ENCODE measurements at places on chromosomes 7 and 10.

- no peak for DNase-seq
Measured at GRCh38 chr7:128454808-128455542, 703 bp upstream of the HILPDA start.

DNA sequence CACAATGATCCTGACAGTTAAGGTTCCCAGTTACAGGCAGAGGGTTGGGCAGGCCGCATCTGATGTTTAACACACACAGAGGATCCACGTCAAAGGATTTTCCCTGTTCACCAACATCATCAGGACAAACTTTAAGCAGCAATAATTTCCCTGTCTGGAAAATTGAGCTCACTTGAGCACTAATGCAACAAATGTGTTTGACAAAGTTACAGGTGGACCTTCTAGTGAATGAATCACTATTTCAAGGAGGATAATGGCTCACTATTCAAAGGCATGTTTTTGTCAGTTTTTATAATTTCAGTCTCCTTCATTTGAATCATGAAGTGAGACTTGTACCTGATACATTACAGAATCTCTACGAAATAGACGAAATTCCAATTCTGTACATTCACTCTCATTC is 127.3 kb downstream of the DIP2C start:
- DNase-seq: no peak

- no peak for DNase-seq
Measured at GRCh38 chr7:12066004-12066403, 145.1 kb upstream of the TMEM106B start.

DNA sequence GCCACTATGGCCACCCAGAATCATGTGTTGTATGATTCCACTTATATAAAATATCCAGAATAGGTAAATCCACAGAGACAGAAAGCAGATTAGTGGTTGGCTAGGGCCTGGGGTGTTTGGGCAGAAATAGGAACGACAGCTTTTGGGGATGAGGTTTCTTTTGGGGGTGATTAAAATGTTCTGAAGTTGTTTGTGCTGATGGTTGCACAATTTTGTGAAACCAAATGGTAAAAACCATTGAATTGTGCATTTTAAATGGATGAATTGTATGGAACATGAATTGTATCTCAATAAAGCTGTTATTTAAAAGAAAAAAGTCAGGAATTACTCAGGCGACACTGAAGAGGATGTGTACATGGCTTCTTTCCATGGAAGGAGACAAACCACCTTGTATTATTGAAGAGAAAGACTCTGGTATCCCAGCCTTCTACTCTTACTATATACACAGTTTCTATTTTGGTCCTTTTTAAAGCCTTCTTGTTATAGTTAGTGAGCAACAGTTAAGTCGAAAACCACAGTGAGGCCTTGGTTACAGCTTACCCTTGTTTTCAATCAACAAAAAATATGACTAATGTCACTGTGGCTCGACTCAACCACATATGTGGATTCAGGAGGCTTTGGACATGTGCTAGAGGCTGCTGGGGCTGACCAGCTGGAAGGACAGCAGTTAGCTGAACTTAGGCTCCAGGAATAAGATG is 57.1 kb upstream of the KMT2E start:
- no peak for DNase-seq

- DNase-seq: peak; percentile 87
Measured at GRCh38 chr7:108358553-108358952, 97.7 kb downstream of the NRCAM start.

- no peak for DNase-seq
Measured at GRCh38 chr10:133388236-133388972, 5.6 kb upstream of the MTG1 start.
